ENCODE measurements at places on chromosomes 11 and 22. TPM values are rescaled to one million over a fixed set of nuclear protein-coding genes. Genes with fewer than 3 reads are reported as not detected.
A peak's percentile ranks its signal among the peaks of the same experiment; 100 is the strongest.

Gene GGT5
- 0.12 TPM for total RNA-seq

Gene PAMR1
- total RNA-seq = not detected

Gene FAM181B
- total RNA-seq = 0.23 TPM

Gene PRDM10
- total RNA-seq = 8.5 TPM

Gene AHNAK
- total RNA-seq = 287 TPM

Gene PKP3
- total RNA-seq = 222 TPM

Gene UQCC3
- total RNA-seq = 95.6 TPM

Gene CHRM4
- not detected for total RNA-seq

Gene TCN2
- total RNA-seq = 1.7 TPM

Gene GVQW3
- total RNA-seq = 1.2 TPM

GRCh38 chr22:37802310-37803194 is 5.2 kb upstream of the GCAT start:
- DNase-seq = peak; percentile 30

GRCh38 chr11:14380947-14381561 is 22.1 kb upstream of the RRAS2 start:
- DNase-seq = peak; percentile 64

- DNase-seq = no peak
These were observed 238.3 kb upstream of the SESN3 start for GRCh38 chr11:95469258-95469657.

- DNase-seq = no peak
These were observed 3.7 kb downstream of the MS4A1 start for GRCh38 chr11:60459345-60459744.

DNA sequence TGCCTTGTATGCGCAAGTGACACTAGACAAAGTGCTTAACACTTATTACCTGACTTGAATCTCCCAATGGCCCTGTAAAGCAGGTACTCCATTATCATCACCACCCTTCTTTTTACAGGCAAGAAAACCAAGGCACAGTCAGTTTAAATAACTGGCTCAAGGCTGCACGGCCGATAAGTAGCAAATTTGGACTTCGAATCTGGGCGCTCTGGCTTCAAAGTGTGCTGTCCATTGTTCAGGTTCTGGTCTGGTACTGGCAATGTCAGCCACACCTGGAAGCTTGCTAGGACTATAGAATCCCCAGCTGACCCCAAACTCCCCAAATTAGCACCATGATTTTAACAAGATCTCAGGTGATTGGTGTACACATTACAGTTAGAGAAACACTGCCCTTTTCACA is 19.3 kb upstream of the EHF start:
- no peak for DNase-seq

DNA sequence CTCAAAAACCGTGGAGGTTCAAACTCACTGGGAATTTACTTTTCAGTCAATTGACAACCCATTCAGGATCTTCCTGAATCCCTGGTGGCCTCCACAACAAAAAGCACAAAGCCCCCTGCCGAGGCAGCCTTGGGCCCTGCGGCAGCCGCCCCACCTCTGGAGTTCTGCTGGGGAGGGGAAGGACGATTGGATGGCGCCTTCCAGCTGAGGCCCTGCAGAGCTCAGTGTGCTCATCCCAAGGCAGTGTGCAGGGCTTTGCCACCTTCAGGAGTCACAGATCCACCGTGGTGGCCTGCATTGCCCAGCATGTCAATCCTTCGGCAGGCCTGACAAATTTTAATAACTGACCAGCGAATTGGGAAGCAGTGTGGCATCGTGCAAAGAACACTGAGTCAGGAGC is 7.4 kb downstream of the ZFTA start:
- DNase-seq = no peak

DNA sequence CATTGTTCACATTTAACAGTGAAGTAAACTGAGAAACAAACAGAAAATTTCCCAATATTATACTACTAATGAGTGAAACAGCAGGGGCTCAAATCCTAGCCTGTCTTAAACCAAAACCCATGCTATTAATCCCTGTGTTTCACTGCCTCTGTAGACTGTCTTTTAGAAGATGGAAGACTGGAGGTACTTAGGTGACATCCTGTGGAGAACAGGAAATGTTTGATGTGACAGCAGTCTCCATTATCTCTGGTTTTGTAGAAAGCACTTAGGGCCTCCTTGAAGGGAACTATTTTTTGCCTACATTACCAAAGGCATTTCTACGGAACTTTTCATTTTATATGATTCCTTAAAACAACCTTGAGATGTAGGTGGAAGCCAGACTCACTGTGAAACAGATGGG is 288.1 kb upstream of the SORL1-AS1 start:
- DNase-seq = no peak

DNA sequence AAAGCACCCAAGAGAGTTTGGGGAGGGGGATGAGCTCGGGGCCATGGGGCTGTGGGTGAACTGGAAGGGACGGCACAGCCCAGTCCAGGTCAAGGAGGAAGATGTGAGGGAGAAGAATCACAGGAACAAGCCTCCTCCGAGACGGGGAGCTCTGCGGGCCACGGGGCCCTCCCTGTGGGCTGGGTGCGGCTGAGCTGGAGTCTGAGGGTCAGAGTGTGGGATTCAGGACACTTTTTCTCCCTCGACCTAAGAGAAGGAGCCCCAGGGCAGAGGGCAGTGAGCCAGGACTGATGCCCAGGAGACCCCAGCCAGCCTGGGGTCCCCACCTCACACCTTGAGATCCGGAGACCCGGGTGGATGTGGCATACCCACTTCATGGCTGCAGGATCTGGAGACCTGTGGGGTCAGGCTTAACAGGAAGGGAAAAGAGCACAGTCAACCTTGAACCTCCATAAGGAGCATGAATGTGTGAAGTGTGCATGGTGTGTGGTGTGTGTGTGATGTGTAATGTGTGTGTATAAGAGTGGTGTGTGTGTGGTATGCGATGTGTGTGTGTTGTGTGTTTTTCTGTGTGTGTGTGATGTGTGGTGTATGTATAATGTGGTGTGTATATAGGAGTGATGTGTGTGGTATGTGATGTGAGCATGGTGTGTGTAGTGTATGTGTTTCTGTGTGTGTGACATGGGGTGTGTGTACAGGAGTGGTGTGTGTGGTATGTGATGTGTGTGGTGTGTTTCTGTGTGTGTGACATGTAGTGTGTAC is 504.6 kb downstream of the BRD1 start:
- no peak for DNase-seq

DNA sequence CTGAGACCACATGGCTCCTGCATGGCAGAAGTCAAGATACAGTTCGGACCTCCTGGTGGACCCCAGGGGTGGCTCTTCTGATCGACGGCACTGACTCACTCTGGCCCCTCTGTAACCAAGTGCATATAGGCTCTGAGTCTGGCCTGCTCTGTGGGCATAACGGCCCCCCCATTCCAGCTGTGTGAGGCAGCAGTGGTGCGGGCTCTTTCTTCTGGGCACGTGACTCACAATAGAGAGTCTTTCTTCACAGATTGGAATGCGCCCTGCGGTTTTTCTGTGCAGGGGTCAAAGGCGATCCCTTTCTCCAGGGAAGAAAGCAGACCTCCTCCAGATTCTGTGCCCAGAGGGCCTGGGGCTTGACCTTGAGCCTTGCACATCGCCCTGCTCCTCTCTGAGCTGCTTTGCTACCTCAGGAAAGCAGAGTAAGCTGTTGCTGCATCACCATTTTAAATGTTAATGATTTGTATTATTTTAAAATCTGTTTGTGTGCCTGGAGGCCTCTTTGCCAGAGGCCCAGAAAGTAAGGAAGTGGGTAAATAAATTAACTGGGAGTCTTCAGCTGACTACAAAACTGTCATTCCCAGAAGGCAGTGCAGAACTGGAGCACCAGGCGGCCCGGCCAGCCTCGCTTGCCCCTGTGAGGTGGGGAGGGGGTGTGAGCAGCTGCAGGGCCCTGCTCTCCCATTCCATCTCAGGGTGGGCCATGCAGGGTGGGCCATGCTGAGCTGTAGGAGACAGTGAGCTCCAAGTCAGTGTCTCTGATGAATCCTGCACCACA is 199.0 kb downstream of the GRIK4 start:
- peak; percentile 79 for DNase-seq

DNA sequence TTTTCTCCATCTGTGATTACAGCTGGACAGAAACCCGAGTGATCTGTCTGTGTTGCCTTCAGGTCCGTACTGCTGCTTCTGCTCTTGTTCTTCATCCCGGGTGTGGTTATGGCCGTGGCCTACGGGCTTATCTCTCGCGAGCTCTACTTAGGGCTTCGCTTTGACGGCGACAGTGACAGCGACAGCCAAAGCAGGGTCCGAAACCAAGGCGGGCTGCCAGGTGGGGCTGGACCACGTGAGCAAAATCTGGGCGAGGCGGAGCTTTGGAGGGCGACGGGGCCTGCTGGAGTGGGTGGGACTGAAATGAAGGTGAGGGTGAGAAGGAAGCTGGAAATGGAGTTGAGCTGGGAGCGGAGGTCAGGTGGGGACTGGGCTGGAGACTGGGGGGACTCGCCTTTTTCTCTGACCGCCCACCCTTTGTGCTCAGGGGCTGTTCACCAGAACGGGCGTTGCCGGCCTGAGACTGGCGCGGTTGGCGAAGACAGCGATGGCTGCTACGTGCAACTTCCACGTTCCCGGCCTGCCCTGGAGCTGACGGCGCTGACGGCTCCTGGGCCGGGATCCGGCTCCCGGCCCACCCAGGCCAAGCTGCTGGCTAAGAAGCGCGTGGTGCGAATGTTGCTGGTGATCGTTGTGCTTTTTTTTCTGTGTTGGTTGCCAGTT is 11.1 kb downstream of the CCKBR start:
- no peak for DNase-seq

GRCh38 chr11:17762309-17762974 is 27.9 kb downstream of the KCNC1 start:
- peak; percentile 32 for DNase-seq

DNA sequence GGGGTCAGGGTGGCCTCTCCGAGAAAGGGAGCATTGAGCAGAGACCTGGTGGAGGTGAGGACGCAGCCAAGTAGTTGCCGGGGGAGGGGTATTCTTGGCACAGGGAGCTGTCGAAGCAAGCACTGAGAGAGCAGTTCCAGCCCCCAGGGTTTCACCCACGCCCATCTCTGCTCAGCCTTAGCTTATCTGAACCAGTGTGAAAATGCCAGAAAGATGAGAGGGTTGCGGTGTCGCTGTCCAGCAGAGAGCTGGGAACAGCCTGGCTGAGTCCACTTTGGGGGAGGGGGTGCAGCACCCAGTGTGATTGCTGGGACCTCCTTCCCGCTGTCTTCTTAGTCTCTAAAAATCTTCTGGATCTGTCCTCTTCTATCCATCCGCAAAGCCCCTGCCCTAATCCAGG is 123.3 kb upstream of the TBCEL start:
- no peak for DNase-seq

DNA sequence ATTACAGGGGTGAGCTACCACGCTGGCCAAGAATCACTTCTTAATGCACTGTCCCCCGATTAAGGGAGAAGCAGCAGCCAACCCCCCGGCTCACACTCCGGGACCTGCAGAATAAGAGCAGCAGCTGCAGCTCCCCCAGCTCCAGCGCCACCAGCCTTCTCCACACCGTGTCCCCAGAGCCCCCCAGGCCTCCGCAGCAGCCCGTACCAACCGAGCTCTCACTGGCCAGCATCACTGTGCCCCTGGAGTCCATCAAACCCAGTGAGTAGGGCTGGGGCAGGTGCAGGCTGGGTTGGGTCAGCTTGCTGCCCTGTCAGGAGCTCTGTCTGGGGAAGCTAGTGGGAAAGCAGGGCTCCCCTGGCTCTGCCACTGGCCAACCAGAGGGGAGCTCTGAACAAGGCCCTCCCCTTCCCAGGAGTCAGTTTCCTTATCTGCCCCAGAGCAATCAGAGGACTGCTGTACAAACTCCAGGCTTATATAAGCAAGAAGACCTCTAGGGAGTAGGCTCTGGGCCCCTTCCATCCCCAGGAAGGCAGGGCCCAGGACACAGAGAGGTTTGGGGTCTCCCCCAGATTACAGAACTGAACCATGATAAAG is 8.5 kb upstream of the SH3BP1 start:
- no peak for DNase-seq

DNA sequence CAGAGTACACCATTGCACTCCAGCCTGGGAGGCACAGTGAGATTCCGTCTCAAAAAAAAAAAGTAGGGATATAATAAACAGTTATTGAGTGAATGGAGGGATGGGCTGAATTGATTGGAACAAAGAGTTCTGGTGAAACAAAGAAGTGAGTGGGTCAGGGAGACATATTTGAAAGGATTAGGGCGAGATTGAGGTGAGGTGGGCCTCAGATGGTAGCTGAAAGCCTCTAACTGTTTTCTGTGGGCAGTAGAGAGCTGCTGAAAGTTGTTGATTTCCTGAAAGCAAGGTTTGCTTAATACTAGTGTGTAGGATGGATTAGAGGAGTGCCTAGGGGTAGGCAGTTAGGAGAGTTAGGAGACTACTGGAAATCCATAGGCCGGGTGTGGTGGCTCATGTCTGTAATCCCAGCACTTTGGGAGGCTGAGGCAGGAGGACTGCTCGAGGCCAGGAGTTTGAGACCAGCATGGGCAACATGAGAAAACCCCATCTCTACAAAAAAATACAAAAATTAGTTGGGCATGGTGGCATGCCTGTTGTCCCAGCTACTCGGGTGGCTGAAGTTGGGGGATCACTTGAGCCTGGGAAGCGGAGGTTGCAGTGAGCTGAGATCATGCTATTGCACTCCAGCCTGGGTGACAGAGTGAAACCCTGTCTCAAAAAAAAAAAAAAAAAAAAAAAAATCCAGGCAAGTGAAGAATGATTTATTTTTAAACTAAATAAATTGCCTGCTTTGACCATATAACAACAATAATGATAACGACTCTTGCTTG is 41.4 kb upstream of the PTPRJ start:
- DNase-seq = no peak

- DNase-seq = no peak
These were observed 515 bp downstream of the CTR9 start for GRCh38 chr11:10751581-10751940.

DNA sequence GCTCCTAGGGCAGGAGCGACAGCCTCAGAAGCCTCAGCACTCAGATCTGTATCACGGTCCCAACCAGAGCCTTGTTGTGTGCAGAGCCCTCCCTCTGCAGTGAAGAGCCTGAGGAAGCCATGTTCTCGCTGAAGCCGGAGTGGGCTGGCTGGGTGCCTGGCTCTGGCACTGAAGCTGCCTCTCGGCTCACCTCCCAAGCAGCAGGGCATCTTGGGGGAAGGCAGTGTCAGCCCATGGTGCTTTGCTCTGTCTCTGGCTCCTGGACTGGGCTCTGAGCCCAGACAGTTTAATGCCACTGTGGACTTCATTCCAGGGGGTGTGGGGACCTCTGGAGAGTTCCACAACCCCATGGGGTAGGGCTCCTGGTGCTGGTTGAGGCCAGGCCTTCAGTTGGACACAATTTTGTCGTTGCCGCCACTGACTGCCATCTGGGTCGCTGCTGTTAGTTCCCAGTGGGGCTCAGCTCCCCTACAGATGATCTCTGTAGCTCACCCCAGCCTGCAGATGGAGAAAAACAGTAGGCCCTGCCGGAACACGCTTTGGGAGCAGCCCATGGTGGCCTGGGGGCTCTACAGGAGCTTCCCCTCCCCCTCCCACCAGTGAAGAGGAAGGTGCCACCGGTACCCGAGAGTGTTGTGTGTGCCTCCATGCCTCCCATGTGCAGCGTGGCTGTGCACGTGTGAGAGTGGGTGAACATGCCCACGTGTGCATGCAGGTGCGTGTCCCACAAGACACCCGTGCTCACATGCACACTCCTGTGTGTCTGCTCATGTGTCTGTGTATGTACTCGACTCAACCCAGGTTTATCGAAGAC is 86.5 kb upstream of the B3GAT1 start:
- DNase-seq = no peak

All from PC-3 (cell line).